ENCODE measurements at places on chromosomes 7 and 10.

GRCh38 chr10:97882142-97883091 lies 32.8 kb downstream of the GOLGA7B start:
- DNase-seq: peak; percentile 37

GRCh38 chr10:74913377-74913979 lies 87.1 kb downstream of the KAT6B start:
- DNase-seq: no peak

DNA sequence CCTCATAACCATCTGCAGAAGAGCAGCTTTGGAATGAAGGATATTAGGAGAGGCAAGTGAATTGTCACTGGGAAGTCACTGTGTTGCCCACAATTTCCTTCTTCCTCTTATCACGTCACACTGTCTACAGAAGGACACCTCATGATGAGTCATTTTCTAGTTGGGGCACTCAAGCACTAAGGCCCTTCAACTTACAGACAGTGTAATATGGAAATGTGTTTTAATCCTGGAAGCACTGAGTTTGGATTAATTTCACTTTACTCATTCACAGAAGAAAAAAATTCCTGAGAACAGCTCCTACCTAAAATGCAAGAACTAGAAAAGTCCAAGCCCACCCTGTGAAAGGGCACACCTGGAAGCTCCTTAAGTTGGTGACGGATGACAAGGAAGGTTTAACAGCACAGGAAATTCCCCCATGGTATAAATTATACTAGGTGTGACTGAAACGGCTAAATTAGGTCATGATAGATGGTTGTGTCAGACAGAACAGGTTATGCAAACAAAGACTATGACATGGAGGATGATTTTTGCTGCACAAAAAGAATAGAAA lies 56.6 kb downstream of the PARD3 start:
- no peak for DNase-seq

- DNase-seq: no peak
Observed at GRCh38 chr10:117621196-117621595, 78.7 kb downstream of the EMX2 start.

GRCh38 chr10:35690534-35690933 lies 48.4 kb upstream of the FZD8 start:
- no peak for DNase-seq

- no peak for DNase-seq
Observed at GRCh38 chr10:93425861-93426260, 56.3 kb downstream of the MYOF start.

- DNase-seq: no peak
Observed at GRCh38 chr10:34444223-34445183, 370.6 kb downstream of the PARD3 start.

DNA sequence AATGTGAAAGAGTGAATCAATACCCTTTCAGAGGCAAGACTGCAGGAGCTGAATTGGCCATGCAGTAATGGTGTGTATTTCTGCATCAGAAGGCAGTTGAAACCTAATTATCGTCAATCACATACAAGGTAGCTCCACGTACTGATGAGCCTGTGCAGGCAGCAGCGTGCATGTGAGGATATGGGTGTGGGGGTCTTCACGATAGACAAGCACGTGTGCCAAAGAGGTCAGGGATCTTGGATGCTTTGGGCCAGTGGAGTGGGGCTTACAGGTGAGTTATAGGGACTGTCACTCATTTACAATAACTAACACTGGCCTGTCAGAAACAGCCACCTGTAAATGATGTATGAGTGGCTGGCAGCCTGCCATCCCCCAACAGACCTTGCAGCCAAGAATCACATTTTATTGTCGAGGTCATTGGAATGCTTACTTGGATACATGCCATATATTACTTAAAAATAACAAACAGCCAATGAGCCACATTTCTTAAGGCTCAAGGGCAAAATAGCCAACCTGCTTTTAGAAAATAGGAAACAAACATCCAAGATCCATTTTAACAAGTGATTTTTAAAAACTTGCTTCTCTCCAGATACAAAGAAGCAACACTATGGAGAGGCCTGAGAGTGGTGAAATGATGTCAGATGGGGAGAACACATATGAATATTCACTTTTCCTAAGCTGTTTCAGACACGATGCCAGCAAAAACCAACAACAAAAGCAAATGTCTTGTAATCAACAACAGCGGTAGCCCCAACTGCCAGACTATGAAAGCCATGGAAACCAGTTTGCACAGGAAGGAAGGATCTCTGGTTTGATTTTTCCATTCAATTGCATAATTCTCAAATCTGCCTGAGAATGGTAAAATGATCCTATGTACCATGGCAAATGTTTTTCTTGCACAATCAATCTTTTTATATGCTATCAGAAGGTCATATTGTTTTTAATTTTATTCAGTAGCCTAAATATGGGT lies 210.7 kb downstream of the SKAP2 start:
- DNase-seq: no peak

GRCh38 chr10:76736815-76737618 lies 900.6 kb downstream of the KCNMA1 start:
- no peak for DNase-seq

DNA sequence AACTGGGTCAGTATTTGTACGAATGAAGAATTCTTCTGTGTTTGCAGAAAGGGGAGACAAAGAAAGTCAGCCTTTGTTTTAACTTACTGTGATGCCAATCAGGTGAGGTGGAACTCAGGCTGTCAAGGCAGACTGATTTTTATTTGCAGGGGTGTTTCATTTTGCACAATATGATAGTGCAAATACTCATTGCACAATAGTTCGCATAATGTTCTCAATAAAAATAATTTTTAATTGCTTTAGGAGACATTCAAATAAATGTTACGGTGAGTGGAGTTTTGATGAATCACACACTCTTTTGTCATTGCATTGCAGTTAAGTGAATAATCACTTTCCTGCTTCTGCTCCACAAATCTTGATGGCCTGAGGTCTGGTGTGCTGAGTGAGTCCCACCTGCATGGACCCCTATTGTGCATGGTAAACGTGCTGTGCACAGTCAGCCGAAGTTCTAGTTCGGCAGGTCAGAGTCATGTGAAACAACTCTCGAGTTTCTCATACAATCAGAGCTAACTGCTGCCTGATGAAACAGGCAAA lies 141.3 kb upstream of the FZD8 start:
- no peak for DNase-seq

DNA sequence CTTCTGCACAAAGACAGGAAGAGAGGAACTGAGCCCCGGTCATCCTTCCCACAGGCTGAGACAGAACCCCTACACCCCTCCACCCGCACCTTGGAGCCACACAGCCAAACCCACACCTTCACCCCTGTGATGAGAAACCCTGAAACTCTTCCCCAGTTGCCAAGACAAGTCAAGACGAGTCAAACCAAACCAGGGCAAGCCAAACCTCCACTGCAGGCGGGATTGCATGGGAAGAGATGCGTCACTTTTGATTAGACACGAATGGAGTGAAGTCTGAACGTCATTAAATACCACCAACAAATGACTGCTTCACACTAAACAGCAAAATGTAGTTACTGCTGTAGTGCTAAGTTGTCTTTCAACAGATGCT lies 73.8 kb downstream of the PRPF18 start:
- DNase-seq: no peak

DNA sequence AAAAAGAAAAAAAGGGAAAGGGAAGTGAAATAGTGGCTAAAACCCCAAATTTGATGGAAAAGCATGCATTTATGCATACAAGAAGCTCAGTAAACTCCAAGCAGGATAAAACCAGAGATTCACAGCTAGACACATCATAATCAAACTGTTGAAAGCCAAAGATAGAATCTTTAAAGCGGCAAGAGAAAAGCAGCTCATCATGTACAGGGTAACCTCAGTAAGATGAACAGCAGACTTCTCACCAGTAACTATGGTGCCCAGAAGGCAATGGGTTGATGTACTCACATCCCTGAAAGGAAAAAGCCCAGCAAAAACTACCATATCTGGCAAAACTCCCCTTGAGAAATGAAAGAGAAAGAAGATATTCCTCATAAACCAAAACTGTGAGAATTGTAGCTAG lies 60.4 kb downstream of the TPST1 start:
- DNase-seq: no peak

GRCh38 chr10:96584035-96584434 lies 2.8 kb downstream of the TM9SF3 start:
- DNase-seq: no peak

GRCh38 chr10:105010411-105011121 lies 369.5 kb downstream of the SORCS3 start:
- DNase-seq: no peak

GRCh38 chr10:4696186-4696585 lies 129.8 kb upstream of the AKR1E2 start:
- DNase-seq: no peak

- DNase-seq: no peak
Observed at GRCh38 chr10:75195035-75195763, 15.4 kb upstream of the VDAC2 start.

DNA sequence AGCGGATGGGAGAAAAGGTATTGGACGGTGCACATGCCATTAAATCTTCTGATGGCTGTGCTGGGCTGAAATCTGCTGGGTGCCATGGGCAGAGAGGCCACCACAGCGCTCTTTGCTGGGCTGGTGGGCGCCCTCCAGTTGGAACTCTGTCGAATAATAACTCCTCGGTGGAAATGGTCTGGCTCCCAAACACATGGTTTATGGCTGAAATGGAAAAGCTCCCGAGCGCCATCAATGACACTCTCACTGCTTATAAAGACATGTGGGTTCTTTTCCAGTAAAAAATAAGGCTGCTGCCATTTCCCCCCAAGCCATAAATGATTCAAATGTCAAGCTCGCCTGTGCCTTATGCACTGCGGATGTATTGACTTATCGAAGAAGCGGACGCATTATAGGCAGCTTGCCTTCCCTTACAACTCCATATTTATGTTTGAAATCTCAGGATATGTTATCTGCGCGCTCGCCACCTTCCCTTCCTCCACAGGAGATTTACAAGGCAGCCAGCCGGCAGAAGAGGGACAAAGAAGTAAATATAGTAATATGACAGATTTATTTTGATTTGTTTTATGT lies 239.0 kb upstream of the MKI67 start:
- DNase-seq: no peak

DNA sequence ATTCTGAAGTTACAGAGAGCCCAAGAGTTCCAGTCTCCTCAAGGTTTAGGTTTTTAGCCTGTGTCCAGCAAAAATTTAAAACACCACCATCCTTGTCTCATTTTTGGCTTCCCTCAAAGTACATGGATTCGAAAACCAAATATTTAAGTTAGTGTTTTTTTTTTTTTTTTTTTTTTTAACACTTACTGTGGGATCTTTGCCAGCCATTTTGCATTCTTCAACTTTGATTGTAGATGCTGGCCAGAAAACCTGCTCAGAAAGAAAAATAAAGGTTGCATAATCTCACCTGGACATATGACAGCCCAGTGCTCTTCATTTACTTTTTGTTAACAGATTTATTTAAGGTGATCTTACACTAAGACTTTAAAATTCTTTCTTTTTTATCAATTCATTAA lies 91.6 kb downstream of the SEMA3C start:
- no peak for DNase-seq

DNA sequence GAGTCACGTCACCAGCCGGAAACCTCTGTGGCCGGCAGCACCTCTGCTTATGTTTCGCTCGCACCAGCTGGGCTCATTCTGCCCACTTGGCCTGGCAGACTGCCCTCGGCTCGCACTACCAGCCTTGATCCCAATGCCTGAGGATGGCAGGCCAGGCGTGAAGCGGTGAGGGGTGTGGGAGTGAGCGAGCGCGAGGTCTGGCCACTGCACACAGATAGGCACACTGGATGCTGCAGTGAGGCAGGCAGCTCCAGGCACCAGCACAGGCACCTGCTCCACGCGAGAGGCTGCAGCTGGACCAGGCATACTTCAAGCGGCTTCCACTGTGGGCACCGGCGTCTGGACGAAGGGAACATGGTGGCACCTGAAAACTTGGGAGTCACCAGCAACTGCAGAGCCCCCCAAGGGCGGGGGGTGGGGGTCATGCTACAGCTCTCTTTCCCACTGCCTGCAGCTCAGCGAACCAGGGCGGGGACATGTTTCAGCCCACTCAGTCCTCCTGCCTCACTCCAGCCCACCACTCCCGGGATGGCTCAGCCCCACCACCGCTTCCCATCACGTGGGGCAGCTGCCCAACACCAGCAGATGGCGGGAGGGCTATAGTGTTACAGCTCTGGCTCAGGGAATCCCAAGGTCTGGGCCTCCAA lies 5.4 kb upstream of the DMTF1 start:
- no peak for DNase-seq

GRCh38 chr10:9294132-9294663 lies 1239.7 kb downstream of the GATA3 start:
- no peak for DNase-seq

DNA sequence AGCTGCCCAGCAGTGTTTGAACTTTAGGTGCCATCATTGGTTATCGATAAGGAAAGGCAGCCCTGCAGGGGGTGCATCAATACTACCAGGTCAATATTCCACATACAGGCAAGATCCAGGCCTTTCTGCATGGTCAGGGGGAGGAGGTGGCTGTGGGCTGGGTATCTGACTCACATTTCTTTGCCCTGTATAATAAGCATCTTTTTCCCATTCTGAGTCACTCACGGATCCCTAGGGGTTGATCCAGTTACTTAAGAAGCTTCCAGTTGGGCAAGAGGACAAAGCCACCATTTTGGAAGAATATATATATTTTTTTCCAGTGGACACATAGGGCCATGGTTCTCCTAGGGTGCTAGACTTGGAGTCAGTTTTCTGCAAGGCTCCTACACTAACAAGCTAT lies 114.2 kb upstream of the HABP2 start:
- DNase-seq: no peak

- no peak for DNase-seq
Observed at GRCh38 chr7:133394369-133394768, 141.5 kb downstream of the EXOC4 start.

DNA sequence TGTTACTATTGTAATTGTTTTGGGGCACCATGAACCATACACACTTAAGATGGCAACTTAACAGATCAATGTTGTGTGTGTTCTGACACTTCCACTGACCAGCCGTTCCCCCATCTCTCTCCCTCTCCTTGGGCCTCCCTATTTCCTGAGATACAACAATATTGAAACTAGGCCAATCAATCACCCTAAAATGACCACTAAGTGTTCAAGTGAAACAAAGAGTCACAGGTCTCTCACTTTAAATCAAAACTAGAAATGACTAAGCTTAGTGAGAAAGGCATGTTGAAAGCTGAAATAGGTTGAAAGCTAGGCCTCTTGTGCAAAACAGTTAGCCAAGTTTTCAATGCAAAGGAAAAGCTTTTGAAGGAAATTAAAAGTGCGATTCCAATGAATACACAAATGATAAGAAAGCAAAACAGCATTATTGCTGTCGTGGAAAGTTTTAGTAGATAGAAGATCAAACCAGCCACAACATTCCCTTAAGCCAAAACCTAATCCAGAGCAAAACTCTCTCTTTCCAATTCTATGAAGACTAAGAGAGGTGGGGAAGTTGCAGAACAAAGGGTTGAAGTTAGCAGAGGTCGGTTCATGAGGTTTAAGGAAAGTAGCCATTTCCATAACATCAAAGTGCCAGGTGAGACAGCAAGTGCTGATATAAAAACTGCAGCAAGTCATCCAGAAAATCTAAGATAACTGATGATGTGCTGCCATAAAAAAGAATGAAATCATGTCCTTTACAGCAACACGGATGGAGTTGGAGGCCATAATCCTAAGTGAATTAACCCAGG lies 90.6 kb downstream of the MTPN start:
- DNase-seq: no peak

GRCh38 chr7:2713370-2713769 lies 25.4 kb downstream of the AMZ1 start:
- DNase-seq: no peak
